ENCODE measurements at places on chromosomes 11 and 22.

- no peak for DNase-seq
Observed at GRCh38 chr11:63906585-63906984, 10.4 kb downstream of the RCOR2 start.

GRCh38 chr22:23180893-23181720, 798 bp downstream of the BCR start:
- DNase-seq: no peak

DNA sequence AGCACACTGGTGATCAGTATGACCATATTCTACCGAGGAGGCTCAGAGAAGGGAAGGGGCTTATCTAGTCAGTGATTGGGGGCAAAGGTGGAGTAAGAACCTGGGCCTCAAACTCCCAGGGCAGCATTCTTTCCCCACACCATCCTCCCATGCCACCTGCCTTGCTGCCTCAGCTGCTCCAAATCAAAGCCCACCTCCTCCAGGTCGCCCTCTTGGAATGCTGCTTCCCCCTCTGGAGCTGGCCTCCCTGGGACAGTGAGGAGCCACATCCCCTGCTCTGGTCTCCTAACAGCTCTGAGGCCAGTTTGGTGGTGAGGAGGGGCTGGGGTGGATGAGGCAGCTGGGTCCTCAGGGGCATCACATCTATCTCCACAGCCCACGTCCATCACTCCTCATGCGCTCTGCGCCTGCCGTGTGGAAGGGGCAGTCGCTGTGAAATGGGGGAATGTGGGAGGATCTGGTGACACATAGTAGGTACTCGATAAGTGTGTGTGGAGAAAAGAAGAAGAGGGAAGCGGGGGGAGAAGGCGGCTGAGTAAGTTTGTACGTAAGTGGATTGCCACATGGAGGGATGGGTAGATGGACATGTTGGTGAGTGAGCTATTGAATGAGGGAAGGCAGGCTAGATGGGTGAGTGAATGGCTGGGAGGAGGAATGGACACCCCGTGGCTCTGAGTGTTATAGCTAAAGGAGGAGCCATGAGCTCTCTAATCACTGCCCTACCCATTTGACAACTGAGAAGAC, 16.1 kb upstream of the ARHGEF17 start:
- DNase-seq: no peak

- peak; percentile 83 for DNase-seq
Observed at GRCh38 chr11:62004473-62004872, 37.0 kb upstream of the FTH1 start.

DNA sequence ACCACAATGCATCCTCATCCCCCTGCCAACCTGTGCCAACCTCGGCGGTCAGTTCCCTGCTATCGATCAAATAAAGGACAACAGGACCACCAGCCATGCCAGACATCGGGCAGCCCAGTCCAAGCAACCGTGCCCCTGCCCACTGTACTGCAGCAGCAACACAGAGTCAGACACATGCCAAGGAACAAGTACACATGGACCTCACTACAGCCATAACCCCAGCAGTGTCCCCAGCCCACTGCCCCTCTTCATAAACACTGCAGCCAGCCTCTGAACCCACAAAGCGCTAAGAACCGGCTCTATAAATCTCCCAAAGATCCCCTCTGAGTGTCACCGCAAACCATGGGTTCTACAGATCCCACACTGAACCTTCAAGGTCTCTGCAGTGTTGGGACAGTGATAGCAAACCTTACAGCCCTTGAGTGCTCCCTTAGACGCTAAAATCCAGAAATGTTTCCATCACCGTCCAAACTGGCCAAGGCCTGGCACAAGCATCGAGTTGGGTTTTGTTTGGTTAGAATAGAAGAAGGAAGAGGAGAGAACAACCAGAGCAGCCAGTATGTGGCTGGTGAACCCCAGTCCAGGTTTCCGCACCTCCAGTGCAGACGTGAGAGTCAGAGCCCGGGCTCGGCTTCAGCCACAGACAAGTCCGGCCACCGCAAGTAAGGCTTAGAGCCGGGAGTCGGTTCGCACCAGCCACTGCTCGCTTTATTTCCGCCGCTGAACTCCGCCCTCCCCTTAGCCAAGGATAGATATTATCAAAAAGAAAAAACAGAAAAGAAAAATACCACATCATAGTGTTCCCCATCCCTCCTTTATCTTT, 7.9 kb downstream of the PAX6 start:
- peak; percentile 66 for DNase-seq

DNA sequence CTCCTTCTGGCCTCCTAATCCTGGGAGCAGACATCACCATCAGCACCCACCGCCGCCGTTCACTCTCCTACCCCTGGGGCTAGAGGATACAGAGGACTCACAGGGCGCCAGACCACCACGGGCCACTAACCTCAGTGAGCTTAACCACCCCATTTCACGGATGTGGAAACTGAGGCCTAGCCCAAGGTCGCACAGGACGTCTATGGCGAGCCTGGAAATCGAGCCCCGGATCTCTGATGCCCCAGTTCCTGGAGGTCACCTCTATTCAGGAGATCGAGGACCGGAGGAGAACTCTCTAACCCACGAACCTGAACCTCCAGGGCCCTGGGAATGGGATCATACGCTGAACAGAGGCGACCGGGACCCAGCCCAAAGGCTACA, 349 bp downstream of the TIMM10 start:
- DNase-seq: no peak

- DNase-seq: no peak
Observed at GRCh38 chr11:117931971-117932370, 2.8 kb upstream of the TMPRSS13 start.

DNA sequence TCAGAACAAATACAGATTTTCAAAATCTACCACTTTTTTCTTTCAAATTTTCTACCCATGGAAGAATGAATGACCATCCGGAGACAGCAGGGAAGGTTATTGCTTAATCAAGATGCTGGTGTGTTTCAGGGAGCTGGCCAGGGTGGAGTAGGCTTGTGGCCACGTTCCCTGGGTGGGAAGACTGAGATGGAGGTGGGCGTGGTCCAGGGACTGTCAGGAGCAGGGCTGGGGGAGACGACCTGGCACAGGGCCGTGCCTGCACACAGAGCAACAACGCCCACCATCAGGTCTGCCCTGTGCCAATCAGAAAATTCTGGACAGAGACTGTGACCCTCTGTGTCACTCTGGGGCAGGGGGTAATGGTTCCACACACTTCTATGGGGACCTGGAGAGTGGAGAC, 7.1 kb upstream of the APOBEC3H start:
- DNase-seq: no peak

GRCh38 chr11:105609341-105609781, 512 bp upstream of the GRIA4 start:
- DNase-seq: peak; percentile 13

DNA sequence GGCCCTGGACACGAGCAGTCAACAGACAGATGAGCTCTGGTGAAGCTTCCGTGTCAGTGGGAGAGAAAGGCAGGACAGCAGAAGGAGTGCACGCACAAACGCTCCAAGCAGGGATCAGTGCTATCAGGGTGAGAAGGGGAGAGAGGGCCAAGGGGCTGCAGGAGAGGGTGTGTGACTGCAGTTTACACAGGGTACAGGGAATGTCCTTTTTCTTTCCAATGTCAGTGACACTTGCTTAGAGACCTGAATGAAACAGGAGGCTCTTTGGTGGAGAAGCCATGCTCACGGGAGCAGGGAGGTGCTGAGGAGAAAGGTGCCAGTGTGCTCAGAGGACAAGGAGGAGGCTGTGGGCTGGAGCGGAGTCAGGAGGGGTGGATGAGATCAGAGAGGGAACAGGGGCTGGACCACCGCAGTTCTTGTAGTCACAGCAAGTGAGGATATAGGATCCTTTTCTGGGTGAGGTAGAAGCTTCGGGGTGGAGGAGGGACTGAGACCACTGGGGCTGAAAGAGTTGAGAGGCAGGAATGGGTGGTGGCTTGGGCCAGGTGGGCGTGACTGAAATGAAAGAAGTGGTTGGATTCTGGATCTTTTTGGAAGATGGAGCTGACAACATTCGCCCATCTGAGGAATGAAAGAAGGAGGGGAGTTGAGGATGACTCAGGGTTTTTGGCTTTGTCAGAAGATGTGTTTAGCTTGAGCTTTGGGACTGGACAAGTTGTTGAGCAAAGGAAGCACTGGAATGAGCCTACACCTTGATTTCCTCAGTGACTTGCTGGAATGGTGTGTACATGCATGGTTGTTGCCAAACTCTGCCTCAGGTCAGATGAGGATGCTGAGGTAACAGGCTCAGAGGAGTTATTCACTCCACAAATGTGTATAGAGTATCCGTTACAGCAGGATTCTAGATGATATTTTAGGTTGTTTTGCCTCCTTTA, 87.9 kb downstream of the ADAMTS15 start:
- DNase-seq: peak; percentile 61

- peak; percentile 63 for DNase-seq
Observed at GRCh38 chr22:45125188-45125587, 38.5 kb upstream of the NUP50 start.

DNA sequence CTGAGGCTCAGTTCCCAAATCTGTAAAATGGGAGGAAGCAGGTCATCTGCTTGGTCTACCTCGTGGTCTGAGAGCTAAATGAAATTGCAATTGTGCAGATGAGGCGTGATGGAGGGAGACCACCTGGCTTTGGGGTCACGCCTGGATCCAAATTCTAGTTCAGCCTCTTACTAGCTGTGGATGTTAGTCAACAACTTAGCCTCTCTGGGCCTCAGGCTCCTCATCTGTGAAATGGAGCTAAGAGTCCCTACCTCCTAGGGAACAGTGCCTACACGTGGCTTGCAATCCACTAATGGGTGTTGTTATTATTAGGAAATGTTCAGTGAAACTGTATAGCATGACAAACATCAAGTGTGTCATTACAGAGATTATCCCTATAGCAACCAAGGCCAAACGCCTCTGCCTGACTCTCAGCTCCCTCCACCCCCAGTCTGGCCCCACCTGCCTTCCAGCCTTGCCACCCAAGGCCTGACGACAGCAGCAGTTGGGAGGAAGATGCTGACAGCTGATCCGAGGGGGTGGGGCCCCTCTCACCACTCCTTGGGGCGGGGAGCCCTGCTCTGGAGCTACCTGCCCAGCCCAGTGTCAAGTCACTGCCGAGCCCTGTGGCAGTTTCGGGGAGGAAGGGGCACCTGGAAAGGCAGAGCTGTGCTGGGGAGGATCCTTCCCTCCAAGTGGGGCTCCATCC, 1.7 kb upstream of the RHOD start:
- DNase-seq: peak; percentile 81

GRCh38 chr11:111699579-111700156, 66.5 kb downstream of the PPP2R1B start:
- no peak for DNase-seq

DNA sequence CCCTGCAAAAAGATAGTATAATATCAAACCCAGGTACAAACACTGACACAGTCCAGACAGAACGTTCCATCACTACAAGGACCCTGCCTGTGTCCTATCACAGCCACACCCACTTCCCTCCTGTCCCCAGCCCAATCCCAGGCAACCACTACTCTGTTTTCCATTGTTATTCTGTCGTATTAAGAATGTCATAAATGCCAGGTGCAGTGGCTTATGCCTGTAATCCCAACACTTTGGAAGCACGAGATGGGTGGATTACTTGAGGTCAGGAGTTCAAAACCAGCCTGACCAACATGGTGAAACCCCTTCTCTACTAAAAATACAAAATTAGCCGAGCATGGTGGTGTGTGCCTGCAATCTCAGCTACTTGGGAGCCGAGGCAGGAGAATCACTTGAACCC, 89.0 kb downstream of the TRMU start:
- no peak for DNase-seq

DNA sequence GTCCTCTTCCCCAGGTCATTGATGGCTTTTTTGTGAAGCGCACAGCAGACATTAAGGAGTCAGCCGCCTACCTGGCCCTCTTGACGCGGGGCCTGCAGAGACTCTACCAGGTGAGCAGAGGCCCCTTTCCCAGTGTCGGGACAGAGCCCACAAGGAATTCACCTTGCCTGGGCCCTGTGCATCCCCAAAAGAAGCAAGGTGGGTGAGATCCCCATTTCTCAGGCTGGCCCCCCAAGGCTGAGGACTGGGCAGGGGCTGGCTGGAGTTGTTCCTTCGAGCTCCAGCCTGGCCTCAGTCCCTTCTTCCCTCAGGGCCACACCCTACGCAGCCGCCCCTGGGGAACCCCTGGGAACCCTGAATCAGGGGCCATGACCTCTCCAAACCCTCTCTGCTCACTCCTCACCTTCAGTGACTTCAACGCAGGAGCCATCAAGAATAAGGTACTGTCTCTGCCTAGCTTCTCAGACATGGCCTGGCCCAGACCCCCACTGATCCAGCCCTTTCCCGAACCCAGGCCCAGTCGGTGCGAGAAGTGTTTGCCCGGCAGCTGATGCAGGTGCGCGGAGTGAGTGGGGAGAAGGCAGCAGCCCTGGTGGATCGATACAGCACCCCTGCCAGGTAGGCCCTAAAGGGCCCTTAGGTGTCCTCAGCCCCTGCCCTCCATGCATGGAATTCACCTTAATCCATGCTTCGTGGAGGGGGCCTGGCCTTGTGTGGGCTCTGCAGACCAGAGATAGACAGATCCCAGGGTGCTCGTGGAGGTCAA, 4.7 kb downstream of the MUS81 start:
- DNase-seq: no peak

GRCh38 chr11:129937592-129938238, 42.3 kb upstream of the NFRKB start:
- DNase-seq: no peak

GRCh38 chr11:44848963-44849350, 101.7 kb downstream of the TP53I11 start:
- DNase-seq: no peak

DNA sequence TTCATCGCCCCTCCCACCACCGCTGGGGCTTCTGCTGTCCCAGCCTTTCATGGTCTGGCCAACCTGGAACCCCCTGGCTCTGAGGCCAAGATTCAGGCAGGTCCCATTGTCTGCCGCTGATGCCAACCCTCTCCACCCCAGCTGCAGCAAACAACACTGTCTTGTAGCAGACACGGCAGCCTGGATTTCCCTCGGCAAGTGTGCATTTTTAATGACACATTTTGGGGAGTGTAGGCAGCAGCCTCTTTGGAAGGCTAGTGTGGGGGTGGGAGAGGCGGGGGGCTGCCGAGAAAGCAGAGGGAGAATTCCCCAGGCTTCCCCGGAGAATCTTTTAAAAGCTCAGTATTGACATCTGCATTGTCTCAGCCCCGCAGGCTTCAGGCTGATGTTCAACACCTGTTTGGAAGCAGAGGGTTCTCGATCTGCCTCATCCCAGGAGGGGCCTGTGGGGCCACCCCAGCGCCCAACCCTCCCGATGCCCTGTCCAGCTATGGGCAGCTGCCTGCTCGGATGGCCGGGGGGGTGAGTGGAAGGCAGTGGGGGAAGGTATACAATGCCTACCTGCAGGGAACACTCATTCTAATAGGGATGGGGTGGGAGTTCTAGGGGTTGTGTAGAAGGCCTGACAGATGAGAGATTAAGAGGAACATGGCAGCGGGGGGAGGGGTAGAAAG, 41.5 kb downstream of the NECTIN1 start:
- DNase-seq: no peak

- DNase-seq: no peak
Observed at GRCh38 chr11:63783925-63784592, 15.5 kb upstream of the ZFTA start.
